Stimulated activated CD8-positive, alpha-beta memory T cell treated with anti-CD3 and anti-CD28 coated beads, Interleukin-7, amount 100 ng/mL, for 24 hours (primary cell): ENCODE measurements at places on chromosomes 2 and 18.

GRCh38 chr2:216925006-216925405 lies 65.1 kb upstream of the TNP1 start:
- DNase-seq, result no peak

DNA sequence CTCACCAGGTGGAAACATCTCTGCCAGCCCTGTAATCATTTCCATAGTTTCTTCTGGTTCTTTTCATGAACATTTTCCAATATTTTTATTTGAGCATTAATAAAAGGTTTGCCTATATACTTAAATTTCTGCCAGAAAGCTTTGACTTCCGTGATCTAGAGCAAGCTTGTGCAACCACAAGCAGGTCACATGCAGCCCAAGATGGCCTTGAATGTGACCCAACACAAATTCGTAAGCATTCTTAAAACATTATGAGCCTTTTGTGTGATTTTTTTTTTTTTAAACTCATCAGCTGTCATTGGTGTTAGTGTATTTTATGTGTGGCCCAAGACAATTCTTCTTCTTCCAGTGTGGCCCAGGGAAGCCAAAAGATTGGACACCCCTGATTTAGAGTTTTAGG lies 51.6 kb downstream of the NEDD4L start:
- no peak for DNase-seq

DNA sequence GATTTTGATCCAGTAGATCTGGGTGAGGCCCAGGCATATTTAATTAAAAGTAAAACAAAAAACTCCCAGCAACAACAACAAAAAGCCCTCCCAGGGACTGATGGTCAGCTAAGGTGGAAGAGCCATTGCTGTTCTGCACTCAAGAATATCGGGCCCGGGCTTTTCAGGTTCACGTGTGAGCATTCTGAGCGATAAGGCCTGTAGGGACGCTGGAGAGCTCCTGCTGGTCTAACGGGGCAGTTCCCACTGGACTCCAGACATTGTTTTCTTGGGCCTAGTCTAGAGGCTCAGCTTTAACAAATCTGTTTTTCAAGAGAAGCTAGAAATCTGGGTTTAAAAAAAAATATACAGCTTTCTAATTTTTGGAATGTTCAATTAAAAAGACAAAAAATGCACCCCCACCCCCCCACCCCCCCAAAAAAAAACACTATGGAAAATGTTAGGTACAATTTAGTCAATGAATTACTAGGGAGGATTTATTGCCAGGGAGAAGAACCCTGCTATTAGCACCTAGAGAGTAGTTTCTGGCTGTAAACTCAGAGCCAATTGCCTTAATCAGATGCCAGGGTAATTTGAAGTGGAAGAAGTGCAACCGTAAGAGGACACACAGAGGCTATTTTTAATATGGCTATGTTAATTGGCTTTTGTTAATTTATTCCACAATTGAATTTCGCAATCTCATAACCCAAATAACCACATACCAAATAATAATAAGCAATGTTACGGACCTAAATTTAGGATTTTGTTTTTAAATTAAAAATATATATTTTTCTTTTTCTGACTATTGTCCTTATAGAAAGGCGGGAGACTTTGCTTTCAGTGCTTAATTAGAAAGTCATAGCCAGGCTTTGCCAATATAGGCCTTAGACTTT lies 78.9 kb downstream of the MAP4K4 start:
- DNase-seq, result no peak

- no peak for DNase-seq
Measured at GRCh38 chr18:23548275-23548674, 38.0 kb downstream of the NPC1 start.

DNA sequence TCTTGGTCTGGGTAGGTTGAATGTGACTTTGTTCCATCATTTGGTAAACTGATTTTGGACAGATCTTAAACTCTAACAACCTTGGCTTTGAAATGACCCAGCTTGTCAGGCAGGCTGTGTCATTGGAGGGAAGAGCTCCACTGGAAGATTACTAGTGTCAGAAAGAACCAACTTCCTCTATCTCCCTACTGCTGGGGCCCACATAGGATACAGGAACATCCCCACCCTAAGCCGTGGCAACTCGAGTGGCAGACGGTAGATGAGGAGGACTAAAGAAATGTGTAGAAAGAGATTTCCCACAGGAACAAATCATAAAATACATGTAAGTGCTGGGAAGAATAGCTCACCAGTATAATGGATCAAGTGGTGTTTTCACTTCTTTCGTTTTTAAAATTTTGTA lies 4.3 kb upstream of the G6PC2 start:
- DNase-seq, result no peak
